Activated T-helper 17 cell treated with anti-CD3 and anti-CD28 coated beads, Interleukin-2, amount 50 U/mL, for 72 hours (primary cell): ENCODE measurements at places on chromosomes 11 and 22.

GRCh38 chr11:120386774-120387371 is 50.7 kb downstream of the ARHGEF12 start:
- ATAC-seq: no peak

DNA sequence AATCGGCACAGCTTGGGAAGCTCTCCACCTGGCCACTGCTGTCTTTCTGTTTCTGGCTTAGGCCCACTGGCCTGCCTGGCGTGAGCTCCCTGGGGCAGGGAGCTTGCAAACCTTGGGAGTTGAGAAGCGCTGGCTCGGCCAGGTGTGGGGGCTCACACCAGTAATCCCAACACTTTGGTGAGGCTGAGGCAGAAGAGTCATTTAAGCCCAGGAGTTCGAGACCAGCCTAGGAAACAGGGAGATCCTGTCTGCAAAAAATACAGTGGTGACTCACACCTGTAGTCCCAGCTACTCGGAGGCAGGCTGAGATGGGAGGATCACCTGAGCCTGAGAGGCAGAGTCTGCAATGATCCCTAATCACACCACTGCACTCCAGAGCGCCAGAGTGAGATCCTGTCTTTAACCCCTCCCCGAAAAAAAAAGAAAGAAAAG is 4.0 kb downstream of the AP5B1 start:
- no peak for ATAC-seq

DNA sequence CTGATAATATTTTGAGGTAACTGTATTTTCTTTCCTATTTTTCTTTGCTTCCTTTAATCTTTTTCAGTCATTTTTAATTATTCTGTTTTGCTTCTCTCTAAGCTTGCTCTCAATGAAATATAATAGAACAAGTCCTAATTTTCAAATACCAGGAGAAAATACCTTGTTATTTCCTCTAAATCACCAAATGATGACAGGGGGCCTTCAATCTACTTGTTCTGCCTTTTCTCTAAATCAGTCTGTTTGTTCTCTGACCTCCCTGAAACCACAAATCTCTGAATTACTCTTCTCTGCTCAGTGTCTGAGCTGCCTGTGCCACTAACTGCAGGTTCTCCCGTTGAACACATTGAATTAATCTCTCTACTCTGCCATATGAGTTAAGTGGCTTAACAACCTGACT is 286.2 kb downstream of the C11orf87 start:
- no peak for ATAC-seq

GRCh38 chr11:786235-787083 is 3.4 kb downstream of the CEND1 start:
- no peak for ATAC-seq

DNA sequence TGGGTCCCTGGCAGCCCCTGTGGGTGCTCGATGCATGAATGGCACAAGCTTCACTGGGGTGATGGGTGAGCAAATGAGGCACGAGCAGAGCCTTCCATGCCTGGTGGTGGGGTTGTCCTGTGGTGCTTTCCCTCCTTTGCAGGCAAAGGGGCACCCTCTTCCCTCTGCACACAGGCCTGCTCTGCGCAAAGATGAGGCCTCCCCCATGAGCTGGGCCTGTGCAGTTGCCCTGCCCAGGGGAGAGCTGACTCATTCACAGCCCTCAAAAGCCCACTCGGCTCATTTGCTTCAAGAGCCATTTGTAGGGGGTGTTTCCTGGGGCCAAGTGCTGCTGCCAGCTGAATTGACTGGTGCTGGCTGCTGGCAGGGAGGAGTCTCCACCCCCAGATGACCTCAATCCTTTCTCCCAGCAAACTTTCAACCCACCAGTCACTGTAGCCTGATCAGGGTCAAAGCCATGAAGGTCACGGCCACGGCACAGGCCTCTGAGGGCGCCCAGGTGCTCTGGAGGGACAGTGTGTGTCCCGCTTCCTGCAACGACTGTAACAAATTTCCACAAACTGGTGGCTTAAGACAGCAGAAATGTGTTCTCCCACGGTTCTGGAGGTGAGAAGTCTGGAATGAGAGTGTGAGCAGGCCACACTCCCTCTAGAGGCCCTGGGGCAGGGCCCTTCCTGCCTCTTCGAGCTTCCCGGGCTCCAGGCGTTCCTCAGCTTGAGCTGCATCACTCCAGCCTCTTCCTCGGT is 48.8 kb upstream of the ANO1 start:
- ATAC-seq: no peak

GRCh38 chr11:21811572-21811971 is 381.3 kb upstream of the ANO5 start:
- ATAC-seq: no peak

DNA sequence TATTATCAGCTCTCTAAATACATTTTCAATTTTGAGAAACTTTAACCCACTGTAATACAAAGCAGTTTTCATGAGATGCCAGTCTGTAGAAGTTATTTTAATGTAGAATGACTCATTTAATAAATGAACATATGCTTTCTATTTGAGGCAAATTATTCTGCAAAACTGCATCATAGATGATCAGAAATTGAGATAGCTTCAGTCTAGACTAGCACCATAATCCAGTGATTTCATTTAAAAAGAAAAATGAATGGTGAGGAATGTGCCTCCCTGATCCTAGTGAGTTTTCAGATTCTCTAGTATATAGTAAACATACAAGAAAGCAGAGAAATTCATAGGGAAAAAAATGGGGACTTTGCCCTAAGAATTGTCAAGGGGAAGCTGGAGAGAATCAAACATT is 66.1 kb downstream of the OR5AK2 start:
- ATAC-seq: no peak

DNA sequence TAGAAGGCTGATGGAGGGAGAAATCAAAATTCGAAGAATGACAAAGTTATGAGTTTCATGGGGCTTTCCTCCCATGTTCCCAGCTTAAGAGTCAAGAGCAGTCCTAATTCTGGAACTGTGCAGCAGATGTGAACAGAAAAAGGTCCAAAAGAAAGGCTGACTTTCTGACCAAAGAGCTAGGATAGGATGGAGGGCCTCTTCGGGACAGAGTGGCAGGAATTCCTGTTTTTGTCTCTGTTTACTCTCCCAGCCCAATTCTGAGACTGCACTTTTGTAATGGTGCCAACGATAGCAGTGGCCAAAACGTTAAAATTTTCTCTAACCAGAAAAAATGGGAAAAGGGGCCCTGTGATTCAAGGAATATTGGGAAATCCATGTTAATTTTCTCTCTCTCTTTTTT is 193.6 kb downstream of the EFCAB6 start:
- ATAC-seq: no peak

- ATAC-seq: no peak
Observed at GRCh38 chr22:36267058-36267457, 14.1 kb downstream of the APOL1 start.
